ENCODE measurements at places on chromosomes 5 and 9.
A peak's percentile ranks its signal among the peaks of the same experiment; 100 is the strongest.

DNA sequence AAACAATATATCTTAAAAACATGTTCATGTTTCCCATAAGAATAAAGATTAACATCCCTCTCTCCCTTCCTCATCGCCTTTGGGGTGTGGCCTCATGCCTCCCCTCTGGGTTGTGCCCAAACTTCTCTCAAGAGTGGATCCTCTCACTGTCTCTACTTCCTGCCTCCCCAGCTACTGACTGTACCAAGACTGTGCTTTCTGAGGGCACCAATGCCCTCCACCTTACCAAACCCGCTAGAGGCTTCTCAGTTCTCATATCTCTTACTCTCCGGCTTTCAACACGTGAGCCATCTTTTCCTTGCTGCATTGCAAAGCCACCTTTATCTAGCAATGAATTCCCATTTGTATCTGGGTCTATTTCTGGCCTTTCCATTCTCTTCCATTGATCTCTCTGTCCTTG lies 34.4 kb upstream of the KCNIP1 start:
- DNase-seq: no peak

- no peak for DNase-seq
Observed at GRCh38 chr9:135617991-135618411, 21.3 kb downstream of the GLT6D1 start.

DNA sequence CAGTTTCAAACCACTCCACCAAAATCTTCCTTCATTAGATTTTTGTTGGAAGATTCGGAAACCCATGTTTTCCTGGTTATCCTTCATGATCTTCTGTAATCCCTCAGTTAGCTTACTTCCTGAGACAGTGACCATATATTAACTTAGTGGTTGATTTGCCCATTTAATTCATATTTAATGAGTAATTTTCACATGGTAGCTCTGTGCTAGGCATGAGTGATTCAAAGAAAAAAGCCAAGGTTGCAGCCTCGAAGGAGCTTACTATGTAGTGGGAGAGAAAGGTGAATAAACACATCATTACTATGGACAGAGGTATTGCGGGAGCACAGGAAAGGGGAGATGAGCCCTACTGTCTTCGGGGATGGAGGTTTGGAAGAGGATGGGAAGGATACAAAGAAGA lies 158.5 kb downstream of the TLE1 start:
- DNase-seq: no peak

DNA sequence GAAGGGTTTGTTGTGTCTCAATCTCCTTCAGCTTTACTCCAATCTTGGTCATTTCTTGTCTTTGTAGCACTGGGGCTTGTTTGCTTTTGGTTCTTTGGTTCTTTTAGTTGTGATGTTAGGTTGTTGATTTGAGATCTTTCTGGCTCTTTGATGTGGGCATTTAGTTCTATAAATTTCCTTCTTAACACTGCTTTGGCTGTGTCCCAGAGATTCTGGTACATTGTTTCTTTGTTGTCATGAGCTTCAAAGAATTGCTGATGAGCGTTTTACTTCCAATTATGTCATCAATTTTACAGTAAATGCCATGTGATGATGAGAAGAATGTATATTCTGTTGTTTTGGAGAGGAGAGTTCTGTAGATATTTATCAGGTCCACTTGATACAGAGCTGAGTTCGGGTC lies 353.3 kb downstream of the MAN2A1 start:
- DNase-seq: no peak

DNA sequence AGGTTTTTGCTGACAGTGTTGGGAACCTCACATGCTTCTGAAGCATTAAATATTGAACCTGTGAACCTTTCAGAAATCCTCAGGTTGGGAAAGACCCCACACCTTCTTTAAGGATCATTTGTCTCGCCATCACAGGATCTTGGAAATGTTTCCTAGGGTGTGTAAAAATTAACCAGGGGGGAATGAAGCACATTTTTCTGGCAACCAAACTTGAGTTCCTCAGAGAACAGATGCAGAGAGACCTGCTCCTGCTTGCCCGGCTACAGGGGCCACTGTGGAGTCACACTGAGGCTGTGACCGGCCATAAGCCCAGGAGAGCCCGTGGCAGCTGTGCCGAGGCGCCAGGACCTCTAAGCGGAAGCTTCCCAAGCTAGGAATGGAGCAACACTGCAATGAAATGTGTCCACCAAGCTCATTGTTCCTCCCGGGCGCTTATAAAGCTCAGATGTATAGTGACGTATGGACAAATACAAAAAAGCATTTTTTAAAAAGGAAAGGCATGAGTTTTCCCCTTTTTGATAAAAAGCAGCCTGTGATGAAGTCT lies 7.7 kb downstream of the CXCL14 start:
- no peak for DNase-seq

DNA sequence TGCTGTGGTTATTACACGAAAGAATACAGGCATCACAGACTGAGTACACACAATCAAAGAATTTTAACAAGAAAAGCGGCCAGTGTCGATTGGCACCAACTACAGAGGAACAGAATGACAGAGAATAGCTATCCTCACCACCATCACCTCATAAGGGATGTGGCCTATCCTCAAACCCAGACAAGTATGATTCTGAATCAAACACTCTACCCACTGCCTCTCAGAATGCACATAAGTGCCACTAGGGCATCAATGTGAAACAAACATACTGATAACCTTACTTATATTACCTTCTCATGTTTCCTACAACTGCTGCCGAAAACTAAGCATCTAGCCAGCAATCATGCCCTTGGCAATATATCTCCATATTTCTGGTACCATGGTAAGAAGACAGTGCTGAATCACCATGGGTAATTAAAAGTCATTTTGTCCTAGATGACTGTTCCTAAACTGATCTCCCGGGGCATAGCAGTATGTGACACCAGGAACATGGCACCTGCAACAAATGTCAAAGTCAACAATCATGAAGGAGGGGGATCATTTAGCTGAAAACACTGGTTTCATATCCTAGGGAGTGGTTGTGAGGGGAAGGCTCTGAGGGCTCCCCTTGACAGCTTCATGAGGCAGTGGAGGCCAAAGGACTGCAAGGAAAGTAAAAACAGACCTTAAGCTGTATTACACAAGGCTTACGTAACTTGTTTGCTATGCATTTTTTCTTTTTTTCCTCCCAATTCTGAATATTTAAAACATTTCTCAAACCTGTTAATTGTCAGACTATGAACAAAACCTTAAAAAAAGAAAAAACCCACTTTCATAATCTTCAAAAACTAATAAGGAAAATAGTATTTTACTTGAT lies 88.3 kb downstream of the LHFPL2 start:
- no peak for DNase-seq

DNA sequence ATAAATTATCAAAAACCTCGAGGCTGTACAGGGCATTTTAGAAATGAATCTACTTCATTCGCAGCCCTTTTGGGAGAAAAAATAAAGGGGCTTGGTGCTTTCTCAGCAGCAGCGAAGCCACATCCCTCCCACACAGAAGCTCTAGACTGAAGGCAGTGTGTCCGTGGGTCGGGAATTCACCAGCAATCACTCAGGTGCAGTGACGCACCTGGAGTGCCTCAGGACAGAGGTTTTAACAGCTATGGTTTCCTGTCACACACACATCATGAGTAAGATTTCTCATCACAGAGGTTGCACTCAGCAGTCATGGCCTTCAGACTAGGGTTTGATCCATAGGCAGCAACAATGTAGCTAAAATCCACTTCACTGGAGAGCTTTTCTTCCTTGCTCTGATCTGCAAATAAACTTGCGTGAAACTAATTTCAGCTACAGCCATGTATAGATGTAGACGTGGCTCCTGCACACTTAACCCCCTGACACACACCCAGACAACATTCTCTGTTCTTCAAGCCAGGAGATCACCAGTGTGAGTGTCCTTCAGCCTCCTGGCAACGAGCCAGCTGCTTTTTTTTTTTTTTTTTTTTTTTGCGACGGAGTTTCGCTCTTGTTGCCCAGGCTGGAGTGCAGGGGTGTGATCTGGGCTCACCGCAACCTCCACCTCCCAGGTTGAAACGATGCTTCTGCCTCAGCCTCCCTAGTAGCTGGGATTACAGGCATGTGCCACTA lies 34.8 kb downstream of the DYNC2I2 start:
- no peak for DNase-seq

DNA sequence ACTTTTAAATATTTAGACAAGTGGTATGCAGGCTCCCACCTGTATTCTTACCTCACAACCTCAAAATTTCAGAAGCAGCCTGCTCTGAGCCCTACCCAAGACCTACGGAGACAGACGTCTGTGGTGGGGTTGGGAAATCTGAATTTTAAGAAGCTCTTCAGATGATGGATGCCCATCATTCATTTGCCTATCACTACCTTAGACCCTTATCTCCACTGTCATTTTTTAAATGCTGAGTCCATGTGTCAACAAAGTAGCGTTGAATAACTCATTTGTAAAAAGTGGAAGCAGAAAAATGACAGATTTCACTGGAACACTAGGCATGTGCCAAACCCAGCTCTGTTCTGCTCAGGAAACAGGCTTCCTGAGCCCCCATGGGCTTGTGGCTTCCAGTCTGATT lies 85.7 kb downstream of the PDE4D start:
- DNase-seq: no peak

GRCh38 chr5:1815071-1815786 lies 14.0 kb downstream of the NDUFS6 start:
- DNase-seq: no peak

DNA sequence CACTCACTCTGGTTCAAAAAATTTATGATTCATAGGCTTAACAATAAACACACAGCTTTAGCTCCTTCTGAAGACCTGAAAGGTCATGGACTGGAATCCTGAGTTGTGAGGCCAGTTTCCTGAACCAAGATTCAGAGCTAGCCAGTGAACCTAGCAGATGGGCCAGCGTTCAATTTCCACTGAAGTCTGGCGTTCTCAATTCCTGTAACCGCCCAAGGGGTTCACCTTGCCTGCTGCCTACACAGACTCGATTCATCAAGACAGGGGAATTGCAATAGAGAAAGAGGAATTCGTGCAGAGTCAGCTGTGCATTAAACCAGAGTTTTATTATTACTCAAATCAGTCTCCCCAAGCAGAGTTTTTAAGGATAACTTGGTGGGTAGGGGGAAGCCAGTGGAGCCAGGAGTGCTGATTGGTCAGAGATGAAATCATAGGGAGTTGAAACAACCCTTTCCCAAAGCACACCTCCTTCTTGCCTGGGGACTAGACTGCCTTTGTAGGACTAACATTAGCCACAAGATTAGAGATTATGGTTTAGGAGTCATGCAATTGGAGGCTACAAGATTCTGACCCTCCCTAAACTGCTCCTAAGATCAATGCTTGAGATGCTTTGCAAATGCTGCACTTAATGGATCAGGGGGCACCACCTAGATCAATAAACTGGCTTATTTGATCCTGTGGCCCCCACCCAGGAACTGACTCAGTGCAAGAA lies 117.5 kb upstream of the SHB start:
- no peak for DNase-seq

DNA sequence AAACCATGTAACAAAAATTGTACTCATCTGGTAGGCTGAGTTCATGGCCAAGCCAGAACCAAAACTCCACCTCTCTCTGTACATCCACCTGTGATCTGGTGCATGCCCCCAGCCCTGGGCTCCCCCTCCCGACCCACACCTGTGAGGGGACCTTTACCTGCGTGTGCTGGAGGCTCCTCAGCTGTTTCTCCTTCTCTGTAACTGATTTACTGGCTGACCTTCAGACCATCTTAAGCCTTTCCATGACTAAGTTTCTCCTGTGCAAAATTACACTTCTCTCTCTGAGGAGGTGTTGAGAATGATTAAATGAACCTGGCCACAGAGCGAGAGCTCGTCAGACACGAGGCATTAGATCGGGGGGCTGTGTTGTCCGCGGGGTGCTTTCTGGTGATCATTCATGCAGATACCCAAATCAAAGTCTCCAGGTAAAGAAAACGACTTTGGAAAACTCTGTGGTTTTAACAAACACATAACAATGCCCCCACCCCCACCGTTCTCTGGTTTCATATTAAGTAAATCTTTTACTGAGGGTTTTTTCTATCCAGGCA lies 136.4 kb downstream of the SEMA5A start:
- no peak for DNase-seq

GRCh38 chr5:3324421-3325101 lies 271.1 kb upstream of the IRX1 start:
- peak; percentile 73 for DNase-seq

GRCh38 chr9:133144142-133144903 lies 19.4 kb downstream of the GBGT1 start:
- peak; percentile 84 for DNase-seq

DNA sequence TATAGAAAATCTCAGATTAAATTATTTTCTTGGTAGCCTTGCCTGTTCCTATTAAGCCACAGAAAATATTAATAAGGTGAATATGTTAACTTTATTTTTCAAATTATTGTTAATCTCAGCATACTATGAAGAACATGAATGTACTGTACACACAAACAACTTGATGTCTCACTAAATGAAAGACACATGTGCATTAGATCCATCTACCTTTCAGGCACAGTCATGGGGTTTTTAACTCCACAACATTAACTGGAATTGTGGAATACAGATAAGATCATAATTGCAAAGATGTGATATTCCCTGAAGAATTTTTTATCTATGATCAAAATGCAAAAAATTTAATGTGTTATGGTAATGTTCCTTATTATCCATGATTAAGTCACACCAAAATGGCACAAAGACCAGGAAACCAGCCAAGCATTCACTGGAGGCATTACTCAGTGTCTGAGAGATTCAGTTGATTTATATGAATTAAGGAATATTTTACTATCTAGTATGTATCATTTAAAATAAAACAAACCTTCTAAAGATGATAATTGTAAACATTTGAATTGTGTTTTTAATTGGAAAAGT lies 150.0 kb upstream of the VCAN start:
- DNase-seq: no peak

Measured in urothelium cell line (cell line).